ENCODE measurements at places on chromosomes 2 and 18.
A peak's percentile ranks its signal among the peaks of the same experiment; 100 is the strongest.

- no peak for DNase-seq
Measured at GRCh38 chr2:66057844-66058243, 377.1 kb upstream of the MEIS1 start.

GRCh38 chr2:53584986-53585385 is 182.6 kb upstream of the CHAC2 start:
- no peak for DNase-seq

DNA sequence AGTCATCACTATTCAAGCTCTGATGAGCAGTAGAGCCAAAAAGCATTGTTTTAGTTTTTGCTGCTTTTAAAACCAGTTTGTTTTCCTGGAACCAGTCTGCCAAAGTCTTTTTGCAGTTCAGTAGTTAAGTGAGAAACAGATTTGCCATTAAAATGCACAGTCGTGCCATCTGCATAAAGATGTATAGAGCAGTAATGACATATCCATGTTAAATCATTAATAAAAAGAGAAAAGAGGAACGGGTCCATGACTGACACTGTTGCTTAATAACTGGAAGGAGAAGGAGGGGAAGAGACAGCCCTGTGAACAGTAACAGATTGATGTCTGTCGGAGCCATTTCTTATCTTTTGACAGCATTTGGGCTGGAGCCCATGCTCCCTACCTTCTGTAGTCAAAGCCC is 704.6 kb downstream of the SATB2 start:
- no peak for DNase-seq

GRCh38 chr18:13183359-13183758 is 35.2 kb upstream of the LDLRAD4 start:
- DNase-seq = no peak

DNA sequence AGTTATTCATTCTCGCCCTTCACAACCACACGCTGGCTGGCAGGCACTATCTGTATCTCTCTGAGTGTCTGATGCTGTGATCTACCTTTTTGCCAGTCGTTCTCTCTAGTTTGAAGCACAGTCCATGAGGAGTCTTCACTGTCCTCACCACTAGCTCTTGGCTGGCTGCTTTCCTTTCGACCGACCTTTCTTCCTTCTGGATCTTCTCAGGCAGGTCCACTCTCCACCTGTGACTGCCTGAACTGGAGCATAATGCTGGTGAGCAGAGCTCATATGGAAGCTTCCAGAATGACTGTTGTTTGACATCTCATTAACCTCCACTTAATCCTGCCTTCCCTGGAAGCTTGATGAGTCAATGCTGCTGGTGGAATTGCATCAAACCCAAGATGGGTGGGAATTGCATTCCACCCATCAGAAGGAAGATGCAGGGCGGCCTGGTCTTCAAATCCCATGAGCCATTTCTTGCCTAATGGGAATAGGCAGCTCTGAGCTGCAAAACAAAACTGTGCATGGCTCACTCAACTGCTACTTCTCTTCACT is 283.5 kb upstream of the HDAC4 start:
- DNase-seq = no peak

GRCh38 chr2:144510294-144510991 is 9.5 kb downstream of the ZEB2 start:
- peak; percentile 80 for DNase-seq

- peak; percentile 23 for DNase-seq
Measured at GRCh38 chr2:157627594-157628476, 829 bp downstream of the ACVR1C start.

GRCh38 chr2:238997684-238998083 is 149.8 kb downstream of the TWIST2 start:
- DNase-seq = no peak

GRCh38 chr2:201401815-201402214 is 44.7 kb upstream of the FLACC1 start:
- DNase-seq = no peak

DNA sequence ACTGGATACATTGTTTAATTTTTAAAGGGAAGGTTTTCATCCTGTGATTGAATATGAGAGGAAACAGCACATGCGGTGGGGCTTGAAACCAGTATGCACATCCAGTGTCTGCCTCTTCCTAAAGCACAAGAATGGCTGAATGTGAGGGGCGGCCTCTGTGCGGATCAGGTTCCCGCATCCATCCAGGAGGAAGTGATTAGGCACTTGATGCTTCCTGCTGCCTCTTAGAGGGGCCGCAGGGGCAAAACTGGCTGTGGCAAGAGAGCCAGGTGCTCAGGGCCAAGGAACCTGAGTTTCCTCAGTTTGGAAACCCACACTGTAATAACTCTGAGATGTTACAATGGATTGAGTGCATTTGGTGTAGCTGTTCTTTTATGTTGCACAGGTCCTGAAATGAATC is 48.8 kb downstream of the THNSL2 start:
- DNase-seq = no peak

DNA sequence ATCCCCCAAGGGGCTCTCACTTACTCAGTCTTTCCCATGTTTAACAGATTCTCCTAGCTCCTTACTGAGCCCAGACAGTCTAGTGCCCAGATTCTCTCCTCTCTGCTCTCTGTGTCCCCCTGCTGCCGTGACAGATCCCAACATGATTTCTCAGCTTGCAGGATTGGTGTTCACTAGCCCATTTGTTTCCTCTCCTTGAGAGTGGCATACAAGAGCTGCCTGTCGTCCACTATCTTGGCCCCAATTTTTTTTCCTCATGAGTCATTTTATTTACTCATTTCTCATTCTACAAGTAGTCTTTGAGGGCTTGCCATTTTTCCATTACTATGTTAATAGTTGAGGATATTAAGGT is 199.9 kb upstream of the FN1 start:
- no peak for DNase-seq

DNA sequence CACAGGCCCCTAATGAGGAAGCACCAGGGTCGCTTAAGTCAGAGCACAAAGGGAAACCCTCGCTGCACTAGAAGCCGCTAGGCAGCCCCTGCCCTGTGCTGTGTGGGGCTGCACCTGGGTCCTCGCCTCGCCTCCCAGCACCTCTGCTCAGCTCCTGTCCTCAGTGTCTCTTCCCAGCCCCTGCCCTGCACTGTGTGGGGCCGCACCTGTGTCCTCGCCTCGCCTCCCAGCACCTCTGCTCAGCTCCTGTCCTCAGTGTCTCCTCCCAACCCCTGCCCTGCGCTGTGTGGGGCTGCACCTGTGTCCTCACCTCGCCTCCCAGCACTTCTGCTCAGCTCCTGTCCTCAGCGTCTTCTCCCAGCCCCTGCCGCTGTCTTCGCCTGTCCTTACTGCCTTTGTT is 342.8 kb downstream of the EIPR1 start:
- no peak for DNase-seq

DNA sequence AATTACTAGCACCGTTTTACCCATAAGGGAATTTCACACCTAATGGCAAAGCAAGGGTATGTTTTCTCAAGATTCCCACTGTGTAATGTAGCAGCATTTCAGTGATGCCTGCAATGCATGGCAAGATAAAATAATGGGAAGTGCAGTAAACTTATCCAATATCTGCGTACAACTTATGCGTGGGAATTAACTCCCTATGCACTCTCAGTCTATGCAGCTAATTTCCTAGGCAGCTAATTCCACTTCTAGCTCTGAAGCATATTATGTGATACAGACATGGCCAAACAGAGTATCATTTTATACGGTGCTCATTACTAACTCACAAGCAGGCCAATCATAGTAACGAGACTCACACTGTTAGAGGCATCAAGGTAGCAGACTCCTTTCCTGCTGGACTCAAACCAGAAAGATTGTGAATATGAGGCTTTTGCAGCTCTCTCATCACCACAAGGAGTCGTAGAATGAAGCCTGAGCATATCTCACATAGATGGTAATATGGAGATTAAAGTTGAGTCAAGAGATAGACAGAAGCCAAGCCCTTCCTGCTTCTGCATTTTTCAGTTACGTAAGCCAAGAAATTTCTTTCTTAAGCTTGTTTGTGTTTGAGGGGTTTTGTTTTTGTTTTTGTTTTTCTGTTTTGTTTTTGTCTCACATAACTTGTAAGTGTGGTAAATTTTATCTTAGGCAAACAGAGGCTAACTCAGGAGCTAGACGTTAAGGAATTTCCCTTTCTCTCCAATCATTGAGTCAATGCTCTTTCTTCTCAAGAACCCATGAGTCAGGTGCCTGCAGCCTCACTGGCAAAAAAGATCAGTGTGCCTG is 34.8 kb upstream of the ITGAV start:
- no peak for DNase-seq

GRCh38 chr2:182319556-182320505 is 107.0 kb downstream of the PDE1A start:
- no peak for DNase-seq

- peak; percentile 80 for DNase-seq
Measured at GRCh38 chr2:136378712-136379595, 261.0 kb upstream of the CXCR4 start.

- DNase-seq = peak; percentile 34
Measured at GRCh38 chr2:191202881-191203397, 42.3 kb upstream of the MYO1B start.

- no peak for DNase-seq
Measured at GRCh38 chr2:135783439-135783838, 41.8 kb downstream of the UBXN4 start.
